ENCODE measurements at places on chromosomes 2 and 18.

GRCh38 chr2:160299540-160299939 is 99.5 kb upstream of the ITGB6 start:
- no peak for DNase-seq

- DNase-seq = no peak
Measured at GRCh38 chr2:28664120-28664842, 87.3 kb upstream of the PPP1CB start.

GRCh38 chr2:75596784-75597183 is 36.0 kb upstream of the EVA1A start:
- DNase-seq = no peak

DNA sequence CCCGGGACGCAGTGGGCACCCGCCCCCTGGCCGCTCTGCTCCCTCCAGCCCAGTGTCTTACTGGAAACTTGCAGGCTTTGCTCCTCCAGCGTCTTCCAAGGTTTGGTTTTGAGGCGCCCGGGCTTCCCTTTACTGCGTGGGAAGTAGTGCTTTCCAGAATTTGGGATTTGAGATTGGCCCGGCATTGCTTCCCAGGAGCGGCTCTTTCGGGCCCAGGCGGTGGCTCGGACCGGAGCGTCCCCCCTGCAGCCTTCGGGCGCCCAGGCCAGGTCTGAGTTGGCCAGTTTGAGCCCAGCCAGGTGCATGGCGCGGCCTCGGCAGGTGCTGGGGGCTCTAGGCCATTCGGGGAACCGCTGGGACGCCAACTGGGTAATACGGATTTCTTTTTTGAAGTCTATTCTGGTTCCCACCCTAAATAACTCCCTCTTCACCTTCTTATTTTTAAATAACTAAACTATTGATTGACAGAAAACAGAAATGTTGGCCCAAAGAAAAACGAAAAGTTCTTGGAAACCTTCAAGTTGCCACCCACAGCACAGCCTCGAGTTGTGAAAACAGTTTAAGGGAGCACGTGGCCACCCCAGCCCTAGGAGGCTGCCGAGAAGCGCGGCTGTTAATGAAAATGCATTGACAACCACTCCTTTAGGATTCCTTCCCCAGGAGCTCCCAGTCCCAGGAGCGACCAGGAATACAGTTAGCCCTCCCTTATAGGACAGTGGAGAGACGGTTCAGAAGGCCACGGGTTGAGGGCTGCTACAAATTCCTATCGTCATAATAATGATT is 766 bp downstream of the SNTG2 start:
- DNase-seq = no peak

- DNase-seq = no peak
Measured at GRCh38 chr2:10982931-10983701, 71.4 kb downstream of the KCNF1 start.

DNA sequence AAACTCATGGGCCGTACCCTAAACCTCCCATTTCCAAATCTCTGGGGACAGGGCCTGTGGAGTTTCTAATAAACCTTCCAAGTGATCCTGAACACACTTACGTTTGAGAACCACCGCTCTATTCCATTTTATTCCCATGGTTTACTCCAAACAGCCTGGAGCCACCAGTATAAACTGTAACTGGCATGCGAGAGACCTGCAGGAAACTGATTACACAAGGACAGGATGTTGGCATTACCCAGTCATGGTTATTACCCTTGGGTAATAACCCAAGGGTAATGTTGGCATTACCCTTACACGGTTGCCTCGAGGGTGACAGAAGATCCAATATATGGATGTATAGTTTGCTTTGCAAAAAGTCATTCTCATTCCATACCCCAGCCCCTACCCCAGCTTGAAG is 37.0 kb upstream of the YPEL5 start:
- no peak for DNase-seq

DNA sequence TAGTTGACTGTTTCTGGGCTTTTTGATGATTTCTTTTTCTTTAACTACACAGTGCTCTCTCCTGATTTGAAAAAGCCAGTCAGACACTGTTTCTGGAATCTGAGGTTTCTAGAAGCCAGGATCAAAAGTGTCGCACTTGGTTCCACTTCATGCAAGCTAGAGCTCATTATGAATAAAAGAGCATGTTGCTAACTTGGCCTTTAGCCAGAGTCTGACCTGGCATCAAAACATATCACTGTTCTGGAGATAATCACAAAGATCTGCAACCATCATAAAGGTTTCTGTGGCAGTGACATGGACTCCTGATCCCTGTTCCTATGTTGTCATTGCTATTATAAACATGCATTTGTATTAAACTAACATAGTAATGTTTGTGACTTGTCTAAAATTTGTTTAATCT is 76.1 kb upstream of the MAPRE2 start:
- DNase-seq = peak; percentile 88

- DNase-seq = peak; percentile 14
Measured at GRCh38 chr2:134466141-134466540, 212.3 kb downstream of the MGAT5 start.

- DNase-seq = no peak
Measured at GRCh38 chr18:60872434-60872833, 460.8 kb upstream of the CDH20 start.

GRCh38 chr2:57434441-57434840 is 612.2 kb upstream of the VRK2 start:
- no peak for DNase-seq

DNA sequence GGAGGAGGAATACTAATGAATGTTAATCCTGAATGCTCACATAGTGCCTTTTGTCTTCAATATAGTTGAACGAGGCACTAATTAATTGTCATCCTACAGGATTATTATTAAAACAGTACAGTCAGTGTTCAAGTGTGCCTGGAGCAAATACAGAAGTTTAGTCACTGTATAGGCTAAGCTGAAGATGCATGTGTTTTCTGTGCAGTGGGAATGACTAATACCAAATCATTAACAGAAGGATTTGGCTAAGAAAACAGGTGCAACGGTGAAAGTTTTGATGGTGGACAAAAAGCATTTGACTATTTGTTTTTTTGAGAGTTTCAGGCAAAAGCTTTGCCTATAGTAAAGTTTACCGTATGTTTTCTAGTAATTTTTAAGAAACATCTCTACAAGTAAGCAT is 62.8 kb downstream of the DCC start:
- DNase-seq = no peak

DNA sequence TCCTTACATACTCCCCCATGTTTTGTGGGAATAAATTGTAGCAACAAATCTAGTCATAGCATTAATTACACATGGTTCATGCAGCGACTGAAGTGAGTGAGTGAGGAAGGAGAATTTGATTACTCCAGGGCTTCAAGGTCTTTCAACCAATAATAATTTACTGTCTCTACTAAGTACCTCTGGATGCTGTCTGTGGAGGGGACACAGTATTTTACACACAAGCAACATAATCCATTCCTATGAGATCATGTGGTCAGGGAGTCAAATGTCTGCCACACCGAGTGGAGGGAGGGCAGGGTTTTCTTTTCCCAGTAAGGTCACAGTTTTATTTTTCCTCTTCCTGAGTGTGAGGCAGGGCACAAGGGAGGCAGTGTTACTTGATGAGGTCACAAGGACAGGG is 334.7 kb upstream of the CELF4 start:
- no peak for DNase-seq

DNA sequence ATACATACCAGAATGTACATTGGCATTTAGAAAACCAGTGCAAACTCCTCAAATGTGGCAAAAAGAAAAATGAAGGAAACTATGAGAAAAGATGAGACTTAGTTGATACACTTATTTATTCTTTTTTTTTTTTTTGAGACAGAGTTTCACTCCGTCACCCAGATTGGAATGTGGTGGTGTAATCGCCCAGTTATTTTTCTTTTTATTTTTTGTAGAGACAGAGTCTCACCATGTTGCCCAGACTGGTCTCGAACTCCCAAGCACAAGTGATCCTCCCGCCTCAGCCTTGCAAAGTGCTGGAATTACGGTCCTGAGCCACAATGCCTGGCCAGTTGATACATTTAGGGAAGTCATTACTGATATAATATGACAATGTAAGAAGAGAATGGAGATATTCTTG is 274.2 kb upstream of the LRATD1 start:
- DNase-seq = no peak

DNA sequence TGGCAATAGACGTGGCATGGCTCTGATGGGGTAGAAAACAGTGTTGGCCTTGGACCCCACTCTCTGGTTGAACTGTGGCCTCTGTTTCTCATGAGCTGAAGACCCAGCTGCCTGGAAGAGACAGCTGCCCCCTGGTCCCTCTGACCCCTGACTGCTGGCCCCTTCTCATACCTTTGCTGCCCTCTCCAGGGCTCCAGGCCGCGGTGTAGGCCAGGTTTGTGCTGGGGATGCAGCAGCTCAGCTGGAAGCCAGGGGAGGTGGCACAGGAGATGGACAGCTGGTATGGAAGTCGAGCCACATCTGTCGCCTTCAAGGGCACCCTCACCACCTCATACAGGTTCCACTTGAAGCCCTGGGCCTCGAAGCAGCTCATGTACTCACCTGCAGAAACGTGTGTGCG is 31.7 kb upstream of the SELENOI start:
- no peak for DNase-seq

DNA sequence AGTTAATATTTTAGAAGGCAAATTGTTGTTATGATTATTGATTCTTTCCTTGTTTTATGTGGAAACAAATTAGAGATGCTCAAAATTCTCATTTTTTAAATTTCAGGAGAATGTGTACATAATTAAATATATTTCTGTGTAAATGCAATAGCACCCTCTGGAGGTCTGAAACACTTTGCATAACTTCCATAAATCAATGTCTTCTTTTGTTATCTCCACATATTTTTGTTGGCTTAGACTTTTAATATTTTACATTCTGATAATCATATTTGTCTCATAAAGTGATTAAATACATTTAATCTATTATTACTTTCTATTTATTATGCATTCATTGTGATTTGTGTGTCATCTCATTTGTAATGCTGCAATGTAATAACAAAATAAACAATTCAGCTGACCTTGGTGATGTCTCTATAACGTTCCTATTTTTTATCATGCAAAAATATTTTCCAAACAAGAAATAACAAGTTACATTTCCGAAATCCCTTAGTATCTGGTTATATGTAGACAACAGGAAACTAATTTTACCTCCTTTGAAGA is 201.8 kb upstream of the GALNT5 start:
- no peak for DNase-seq

DNA sequence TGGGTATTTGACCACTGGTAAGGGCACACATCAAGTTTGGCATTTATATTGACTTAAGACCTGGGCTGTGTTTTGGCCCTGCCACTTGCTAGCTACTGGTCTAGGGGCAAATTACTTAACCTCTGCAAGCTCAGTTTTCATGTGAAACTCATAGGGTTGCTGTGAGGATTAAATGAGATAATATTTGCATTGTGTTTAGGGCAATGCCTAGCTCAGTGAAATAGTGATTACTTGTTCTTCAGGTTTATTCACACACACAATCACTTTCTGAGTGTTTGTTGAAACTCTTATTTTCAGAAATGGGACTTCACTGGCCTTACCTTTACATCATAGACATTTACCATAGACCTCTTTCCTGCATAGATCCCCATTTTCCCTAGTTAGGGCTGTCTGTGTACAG is 12.3 kb downstream of the CERS6 start:
- no peak for DNase-seq

DNA sequence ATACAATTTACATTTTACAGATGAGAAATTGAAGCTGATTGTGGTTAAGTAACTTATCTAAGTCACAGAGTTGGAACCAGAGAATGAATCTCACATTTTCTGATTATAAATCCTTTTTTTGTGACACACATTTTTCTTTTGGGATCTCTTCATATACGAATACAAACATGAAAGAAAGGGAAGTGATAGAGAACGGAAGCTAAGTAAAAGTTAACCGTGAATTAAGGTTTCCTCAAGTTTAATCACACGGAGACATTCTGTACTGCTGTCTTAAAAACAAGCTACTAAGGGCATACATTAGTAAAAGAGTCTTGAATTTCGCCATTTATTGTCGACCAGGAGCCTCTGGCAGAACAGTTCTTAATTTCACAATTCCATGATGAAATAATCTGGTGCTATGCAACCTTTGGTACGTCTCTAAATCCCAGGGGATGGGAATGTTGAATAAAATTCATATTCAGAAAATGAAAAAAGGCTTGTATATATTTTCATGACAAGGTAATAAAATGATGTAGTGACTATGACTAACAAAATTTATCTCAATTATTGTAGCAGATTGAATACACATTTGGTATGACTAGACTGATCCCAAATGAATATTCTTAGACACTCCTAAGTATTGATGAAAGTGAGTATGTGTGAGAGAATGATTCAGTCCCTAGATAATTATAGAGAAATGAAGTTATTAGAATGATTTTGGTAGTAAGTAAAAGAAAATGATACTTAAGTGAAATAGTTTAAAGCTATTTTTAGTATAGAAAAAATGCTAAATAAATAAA is 40.3 kb upstream of the ZSWIM2 start:
- no peak for DNase-seq

DNA sequence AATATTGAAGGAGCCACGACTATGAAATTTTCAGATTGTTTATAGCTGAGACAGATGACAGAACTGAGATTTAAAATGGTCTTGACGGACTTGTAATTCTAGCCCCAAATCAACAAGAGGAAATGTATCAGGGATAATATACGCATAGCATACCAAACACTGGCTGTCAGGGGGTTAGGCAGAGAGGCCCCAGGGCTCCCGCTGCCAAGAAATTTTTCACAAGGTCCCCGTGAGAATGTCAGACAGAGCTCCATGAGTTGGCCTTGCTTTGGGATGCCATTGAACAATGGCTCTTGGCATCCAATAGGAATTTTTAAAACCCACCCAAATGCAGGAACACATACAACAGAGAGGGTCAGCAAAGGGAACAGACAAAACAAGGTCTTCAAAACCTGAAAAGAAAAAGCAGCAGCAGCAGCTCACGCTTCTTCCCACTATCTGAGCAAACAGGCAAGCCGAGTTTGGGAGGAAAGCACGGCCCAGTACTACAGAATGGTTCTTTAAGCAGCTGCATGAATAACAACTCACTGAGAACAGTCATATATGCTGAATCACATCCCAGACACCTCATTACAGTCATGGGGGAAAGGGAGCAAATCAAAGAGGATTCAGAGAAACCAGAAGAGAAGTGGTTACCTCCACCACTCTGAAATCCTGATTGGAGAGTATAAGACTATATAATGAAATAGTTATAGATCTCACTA is 445.6 kb downstream of the RND3 start:
- DNase-seq = no peak

GRCh38 chr2:216283038-216283900 is 89.0 kb downstream of the MARCHF4 start:
- no peak for DNase-seq

DNA sequence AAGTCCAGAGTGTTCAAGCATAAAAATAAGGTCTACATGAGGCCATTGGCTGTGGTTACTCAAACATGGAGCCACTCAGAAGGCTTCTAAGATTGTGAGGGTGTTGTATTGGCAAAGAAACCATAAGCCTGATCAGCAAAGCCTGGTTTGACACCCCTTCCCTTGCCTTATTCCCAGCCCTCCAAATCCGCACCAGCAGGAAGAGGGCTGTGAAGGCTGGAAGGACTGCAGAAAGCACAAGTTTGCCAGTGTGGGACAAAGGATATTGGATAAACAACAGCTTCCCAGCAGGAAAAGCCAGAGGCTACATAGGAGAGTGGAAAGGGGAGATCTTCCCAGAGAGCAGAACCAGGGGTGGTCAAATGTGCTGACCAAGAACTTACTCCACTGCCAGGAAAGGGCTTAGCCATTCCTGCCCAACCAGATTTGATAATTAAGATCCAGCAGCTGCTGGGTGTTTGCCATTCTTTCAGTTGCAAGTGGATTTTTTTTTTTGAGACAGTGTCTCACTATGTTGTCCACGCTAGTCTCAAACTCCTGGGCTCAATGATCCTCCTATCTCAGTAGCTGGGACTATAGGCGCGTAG is 1.5 kb upstream of the PRKAG3 start:
- no peak for DNase-seq
